ENCODE measurements at places on chromosomes 12 and 14.

- DNase-seq, result no peak
Measured at GRCh38 chr12:111846016-111846415, 4.0 kb downstream of the MAPKAPK5 start.

GRCh38 chr12:41683023-41683422 is 461.7 kb downstream of the GXYLT1 start:
- DNase-seq, result no peak

DNA sequence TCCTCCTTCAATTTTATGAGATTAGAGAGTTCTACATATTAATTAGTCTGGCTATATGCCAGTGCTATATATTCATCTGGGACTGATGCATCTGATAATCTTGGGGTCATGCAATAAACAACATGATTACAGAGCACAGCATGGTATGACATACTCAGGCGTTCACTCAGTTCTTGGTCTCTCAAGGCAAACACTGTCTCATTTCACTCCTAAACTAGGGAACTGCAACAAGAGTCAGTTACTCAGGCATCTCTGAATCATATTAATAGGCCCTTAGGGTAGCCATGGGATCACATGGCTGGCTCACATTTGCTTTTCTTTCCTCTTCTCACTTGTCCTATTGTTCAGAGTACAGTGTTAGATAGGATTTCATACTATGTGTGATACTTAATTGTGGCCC is 91.8 kb upstream of the TMEM260 start:
- peak; percentile 25 for DNase-seq

- no peak for DNase-seq
Measured at GRCh38 chr12:131027876-131028586, 74.3 kb downstream of the ADGRD1 start.

DNA sequence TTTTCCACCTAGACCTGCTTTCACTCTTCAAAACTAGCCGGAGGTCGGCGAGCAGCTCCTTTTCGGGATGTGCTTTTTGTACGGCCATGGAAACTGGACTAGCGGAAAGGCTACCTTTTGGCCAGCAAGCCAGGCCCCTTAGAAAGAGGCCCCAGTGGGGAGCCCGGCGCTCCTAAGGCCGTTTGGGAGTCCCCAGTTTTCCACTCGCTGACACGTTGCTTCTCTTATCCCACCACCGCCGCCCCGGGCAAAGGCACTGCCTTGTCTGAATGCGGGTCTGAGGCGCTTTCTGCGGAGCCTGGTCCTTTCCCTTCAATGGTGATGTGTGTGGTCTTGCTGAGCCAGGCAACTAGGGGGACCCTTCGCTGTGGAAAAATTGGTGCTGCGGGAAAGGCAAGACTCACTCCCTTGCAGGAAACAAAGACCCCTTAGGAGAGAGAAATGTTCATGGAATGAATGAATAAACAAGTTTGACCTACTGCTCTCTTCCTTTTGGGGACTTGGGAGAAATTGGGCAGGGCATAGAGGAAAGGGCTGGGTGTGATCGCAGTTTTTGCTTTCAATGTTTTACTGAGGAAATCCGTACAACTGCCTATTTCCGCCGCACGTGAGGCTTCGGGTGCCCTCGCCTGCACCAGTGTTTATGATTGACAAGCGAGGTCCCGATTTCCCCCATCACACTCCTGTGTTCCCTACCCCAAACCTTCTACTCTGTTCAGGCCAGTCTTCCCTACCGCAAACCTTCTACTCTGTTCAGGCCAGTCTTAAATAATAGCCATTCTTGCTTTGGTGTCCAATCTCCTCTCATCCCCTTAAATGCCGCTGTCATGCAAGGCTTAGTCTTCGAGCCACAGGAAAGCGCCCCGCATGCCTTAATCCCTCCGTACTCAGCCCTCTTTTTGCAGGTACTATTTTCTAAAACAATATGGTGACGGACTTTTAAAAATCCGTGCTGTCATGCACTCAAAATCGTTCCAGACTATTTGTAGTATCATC is 1.0 kb upstream of the SLC38A2 start:
- DNase-seq, result peak; percentile 72

DNA sequence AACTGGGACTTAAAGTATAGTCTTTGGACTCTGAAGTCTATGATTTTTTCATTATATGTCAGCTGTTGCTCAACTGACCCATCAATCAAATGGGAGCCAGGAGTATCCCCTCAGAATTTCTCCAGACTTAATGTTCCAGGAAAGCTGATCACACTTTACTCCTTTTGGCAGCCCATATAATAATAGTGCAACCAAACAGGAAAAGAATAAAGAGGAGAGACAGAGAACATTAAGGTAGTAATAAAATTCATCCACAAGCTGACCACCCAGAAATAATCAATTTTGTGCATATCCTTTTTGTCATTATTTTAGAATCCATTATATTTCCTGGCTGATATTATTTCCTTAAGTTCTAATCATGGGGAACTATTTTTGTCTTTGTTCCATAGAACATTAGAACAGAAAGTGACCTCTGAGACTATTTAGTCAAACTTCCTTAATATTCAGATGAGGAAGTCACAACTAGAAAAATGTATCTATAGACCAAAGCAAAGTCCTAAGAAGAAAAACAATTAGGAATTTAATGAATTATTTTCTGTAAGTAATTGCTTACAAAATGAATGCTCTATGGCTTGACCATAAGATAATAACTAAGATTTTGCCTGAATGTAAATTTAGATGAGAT is 238.1 kb upstream of the SEL1L start:
- no peak for DNase-seq

DNA sequence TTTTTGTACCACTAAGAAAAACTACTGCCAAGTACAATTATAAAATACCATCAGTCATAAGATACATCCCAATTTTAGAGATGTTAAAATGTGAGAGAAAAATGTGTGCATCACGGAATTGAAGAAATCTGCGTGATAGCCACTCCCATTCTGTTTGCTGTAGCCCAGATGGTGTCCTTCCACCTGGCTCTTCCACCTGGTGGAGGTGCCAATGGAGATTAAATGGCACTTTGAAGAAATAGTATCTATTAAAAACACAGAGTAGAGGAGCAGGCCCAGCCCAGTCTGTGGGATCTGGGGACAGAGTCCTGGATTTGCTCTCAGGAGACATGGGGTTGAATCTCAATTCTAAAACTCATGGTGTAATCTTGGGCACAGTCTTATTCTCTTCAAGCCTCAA is 35.5 kb downstream of the TSPAN11 start:
- no peak for DNase-seq

- DNase-seq, result no peak
Measured at GRCh38 chr12:67559751-67560150, 88.8 kb upstream of the DYRK2 start.

DNA sequence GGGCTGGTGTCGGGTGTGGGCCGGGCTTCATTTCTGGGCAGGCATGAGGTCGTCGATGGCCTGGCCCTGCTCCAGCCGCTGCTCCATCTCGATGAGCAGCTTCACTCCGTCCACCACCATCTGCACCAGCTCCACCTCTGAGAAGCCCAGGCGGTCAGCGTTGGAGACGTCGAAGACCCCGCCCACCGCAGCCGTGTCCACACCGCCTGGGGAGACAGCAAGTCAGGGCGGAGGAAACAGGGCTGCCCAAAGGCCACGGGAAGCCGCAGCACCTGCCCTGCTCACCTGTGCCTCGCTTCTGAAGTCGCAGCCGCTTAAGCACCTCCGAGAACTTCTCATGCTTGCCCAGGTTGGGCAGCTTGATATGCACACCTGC is 2.8 kb downstream of the CKB start:
- no peak for DNase-seq

DNA sequence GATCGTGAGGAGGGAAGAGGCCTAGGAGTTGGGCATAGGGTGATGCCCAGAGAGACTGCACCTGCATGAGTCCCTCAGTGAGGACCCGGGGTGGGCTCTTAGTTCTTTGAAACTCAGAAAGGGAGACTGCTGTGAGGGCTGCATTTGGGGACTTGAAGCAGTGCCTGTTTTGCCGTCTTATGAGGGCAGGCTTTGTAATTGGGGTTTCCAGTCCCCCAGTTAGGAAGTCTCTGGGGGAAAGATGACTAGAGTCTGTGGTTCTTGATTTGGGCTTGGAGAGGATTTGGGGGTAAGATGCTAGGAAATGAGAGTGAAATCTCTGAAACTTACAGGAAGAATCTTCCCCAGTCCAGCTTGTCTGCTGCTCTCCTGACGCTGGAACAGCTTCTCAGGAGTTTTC is 99.6 kb downstream of the ARF6 start:
- DNase-seq, result no peak

- peak; percentile 32 for DNase-seq
Measured at GRCh38 chr14:79730953-79731352, 480.4 kb downstream of the DIO2 start.

DNA sequence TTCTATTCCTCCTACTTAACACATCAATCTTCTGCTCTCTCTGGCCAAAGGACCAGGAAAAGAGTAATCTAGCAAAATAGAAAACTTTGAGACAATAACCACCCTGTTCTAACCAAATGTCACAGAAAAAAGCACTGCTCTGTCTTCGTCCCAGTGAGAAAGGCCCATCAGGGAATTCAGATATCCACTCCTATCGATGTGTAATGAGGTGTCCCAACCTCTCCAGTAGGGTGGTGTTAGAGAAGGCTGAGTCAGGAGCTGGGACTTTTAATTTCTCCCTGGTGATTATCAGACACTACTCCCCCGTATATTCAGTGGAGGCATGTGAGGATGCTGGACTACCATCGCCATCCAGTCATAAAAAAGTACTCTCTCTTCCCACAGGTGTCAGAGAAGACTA is 130.3 kb downstream of the TMTC3 start:
- no peak for DNase-seq

GRCh38 chr12:96084624-96085023 is 49.2 kb upstream of the LTA4H start:
- DNase-seq, result no peak

DNA sequence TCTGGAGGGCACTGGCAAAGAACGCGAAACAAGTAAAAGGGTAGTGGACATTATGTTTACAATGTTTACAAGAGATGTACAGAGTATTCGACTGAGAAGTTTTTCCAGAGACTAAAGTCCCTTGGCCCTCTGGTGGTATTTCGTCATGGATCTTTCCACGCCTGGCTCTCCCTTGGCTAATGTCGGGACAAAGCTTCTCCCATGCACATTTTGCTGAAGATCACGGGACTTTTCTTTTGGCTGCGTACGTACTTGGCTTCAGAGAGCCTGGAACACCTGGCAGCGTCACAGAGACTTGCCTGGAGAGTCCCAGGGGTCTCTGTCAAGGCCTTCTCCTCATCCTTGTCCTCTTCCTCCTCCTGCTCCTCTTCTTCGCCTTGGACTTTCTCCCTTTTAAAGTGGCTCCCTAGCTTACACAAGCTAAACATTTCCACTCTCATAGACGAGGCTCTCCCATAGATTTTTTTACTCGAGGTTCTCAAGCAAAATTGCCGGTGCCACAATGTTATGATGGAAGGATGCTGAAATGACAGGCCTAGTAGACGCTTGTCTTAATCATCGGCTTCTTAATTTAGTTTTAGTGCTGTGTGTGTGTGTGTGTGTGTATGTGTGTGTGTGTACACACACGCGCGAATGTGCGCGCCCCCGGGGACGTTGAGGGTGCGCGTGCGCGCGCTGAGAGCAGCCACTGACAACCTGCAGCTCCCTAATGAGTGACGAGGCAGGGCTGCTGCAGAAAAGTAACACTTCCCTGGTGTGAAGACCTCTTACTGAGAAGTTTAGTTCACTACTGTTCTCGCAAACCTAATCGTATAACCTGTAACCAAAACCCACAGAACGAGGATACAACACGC is 4.9 kb upstream of the FOXG1 start:
- no peak for DNase-seq

- peak; percentile 9 for DNase-seq
Measured at GRCh38 chr14:39432619-39433451, 602 bp upstream of the FBXO33 start.

DNA sequence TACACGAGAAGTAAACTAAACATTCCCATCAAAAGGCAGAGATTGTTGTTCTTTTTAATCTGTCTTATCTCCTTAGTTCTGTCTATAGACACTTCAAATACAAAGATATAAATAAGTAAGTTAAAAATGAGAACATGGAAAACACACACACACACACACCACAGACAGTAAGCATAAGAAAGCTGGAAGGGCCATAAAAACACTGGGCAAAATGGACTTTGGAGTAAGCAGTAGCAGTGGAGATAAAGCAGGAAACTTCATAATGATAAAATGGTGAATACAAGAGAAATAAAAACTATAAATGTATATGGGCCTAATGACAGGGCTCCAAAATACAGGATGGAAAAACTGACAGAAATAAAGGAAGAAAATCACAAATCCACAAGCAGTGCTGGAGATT is 32.6 kb downstream of the KICS2 start:
- DNase-seq, result no peak

DNA sequence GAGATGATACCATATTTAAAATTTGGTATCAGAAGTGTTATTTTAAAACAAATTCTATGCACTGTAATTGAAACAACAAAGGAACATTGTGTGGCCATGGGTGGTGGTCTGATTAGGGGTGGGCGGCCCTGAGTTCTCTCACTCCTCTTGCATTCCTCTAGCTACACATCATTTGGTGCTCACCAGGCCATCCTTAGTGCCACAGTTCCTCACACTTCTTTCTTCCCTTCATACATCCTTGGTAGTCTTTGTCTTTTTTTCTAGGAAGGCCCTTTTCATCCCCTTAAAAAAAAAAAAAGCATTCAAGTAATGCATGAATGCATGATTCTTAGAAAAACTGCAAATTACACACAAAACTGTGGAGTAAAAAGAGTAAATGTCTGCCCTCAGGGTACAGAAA is 2.4 kb upstream of the MANSC4 start:
- DNase-seq, result no peak

- no peak for DNase-seq
Measured at GRCh38 chr14:65850429-65851135, 438.1 kb downstream of the FUT8 start.

GRCh38 chr14:53180272-53181221 is 27.4 kb upstream of the DDHD1 start:
- DNase-seq, result peak; percentile 32

DNA sequence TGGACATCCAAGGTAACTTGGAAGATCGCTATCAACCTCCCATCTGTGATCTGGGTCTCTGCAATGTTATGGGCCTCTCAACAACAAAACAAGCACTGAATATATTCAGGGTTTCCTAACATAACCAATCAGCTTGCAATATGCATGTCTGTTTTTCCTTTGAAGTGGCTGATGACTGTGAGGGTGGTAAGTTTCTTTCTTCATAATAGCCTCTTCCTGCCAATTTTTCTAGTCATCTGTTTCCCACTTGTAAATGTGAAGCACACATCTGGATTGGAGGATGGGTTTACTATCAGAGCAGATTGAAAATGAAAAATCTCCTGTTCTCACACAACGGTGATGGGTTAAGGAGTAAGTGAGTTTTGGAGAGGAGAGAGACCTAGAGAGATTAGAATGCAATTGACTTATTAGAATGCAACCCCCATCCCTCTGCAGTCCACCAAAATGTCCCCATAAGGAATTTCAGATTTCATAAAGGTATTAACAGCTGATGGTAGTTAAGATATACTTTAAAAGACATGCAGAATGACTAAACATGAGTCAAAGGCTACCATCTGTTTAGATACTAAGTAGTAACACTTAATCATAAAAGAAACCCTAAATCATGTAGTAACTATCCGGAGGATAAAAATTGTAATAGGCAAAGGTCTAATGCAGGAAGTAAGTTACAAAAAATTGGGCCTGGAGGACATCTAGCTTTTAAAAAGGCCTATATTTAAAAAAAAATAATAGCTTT is 58.4 kb upstream of the SAV1 start:
- peak; percentile 90 for DNase-seq
